Muscle of leg (tissue), 16 donors: ENCODE measurements at places on chromosomes 4 and X.

DNA sequence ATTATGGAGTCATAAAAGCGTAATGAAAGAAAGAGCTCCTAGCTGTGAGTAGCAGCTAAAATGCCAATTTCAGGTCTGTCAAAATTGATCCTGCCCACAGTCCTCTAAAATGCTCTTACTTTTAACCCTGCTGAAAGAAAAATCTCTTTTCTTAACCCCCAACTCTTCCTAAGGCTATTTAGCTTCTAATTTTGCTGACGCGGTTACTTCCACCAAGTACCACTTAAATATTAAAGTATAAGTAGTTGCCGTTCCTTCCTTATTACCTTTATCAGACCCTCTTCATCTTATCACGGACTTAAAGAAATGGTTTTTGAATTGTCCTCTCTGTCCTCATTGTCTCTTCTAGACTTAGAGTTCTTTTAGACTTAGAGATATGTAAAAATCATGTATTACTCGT lies 272.2 kb downstream of the FRMPD4 start:
- DNase-seq: no peak

DNA sequence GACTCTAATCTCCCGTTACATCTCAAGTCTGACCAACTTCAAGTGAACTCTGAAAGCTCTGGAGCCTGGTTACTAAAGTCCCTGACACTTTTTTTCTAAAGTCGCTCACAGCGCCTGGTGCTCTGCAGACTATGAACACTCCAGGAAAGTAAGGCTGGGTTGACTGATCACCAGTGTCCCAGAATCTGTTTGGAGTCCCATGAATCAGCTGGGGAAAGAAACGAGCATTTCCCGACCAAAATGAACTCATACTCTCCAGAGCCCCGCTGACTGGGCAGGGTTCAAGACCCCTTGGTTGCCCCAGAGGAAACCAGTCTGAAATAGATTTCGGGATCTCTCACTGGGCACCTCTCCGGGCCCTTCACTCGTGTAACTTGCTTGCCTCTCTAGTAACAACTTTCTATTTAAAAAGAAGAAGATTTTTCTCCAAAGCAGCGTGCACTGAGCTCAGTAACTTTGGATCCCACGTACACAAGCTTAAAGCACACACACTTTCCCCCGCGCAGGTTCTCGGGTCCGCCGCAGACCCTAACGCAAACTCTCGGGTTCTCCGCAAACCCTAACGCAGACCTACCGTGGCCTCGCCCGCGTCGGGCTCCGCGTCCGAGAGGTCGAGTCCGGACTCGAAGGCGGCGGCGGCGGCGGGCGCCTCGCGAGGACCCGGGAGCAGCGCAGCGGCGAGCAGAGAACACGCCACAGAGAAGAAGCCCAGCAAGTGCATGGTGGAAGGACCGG lies 964 bp downstream of the VEGFC start:
- DNase-seq: peak; percentile 43

DNA sequence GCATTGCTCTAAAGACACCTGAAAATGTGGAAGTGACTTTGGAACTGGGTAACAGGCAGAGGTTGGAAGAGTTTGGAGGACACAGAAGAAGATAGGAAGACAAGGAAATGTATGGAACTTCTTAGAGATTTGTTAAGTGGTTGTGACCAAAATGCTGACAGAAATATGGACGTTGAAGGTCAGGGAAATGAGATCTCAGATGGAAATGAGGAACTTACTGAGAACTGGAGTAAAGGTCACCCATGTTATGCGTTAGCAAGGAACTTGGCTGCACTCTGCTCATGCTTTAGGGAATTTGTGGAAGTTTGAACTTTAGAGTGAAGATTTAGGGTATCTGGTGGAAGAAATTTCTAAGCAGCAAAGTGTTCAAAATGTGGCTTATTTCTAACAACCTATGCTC lies 99.4 kb downstream of the FAM13A start:
- DNase-seq: peak; percentile 74

- no peak for DNase-seq
Observed at GRCh38 chr4:3781193-3781886, 15.2 kb downstream of the ADRA2C start.

GRCh38 chrX:128458888-128459287 lies 406.7 kb upstream of the ACTRT1 start:
- no peak for DNase-seq

DNA sequence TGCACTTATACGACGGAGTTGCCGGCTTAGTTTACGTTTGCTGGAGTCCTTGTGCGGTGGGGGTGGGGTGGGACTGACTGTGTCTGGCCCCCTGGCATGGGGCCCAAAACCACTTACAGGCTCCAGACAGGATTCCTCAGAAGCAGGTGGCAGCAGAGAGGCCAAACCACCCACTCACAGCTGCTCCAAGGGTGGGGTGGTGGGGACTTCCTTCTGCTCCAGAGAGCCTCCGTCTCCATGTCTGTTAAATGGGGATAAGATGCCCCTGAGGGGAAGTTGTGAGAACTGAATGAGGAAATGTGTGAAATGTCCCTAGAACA lies 36.7 kb downstream of the PSAPL1 start:
- peak; percentile 85 for DNase-seq

- no peak for DNase-seq
Observed at GRCh38 chrX:1361275-1361674, 24.7 kb downstream of the IL3RA start.

GRCh38 chr4:26507286-26507685 lies 17.0 kb upstream of the CCKAR start:
- DNase-seq: no peak

DNA sequence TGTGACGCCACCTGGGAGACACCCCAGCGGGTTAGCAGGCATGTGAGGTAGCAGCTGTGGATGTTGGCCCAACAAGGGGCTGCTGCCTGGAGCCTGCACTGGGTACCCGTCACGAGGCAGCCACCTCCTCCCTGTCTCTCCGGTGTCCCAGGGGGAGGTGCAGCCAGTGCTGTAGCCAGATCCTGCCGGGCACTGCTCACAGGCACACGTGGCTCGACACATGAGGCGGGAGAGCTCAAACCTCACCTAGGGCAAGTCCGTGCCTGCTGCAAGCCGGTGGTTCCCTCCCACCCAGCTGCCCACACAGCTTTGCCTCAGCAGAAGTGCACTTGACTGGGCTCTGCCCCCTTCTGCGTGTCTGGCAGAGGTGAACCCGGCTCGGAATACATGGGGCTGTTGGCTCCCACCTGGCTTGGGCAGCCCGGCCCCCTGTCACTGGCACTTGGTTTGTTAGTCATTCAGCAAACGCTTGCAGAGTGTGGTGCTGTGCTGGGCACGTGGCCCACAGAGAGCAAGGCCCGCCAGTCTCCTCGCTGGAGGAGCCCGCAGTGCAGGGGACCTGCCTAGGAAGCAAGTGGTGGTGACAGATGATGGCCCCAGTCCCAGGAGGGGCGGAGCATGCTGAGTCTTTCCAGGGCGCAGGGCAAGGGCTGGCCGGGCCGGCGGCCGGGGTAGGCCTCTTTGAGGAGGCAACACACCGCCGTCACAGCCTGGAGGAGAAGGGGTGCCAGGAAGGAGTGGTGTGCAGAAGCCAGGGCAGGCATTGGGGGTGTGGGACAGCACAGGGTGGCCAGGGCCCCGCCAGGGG lies 10.1 kb upstream of the SH3TC1 start:
- no peak for DNase-seq

GRCh38 chrX:110259117-110259516 lies 58.8 kb downstream of the AMMECR1 start:
- no peak for DNase-seq

- no peak for DNase-seq
Observed at GRCh38 chr4:173294444-173294843, 39.7 kb downstream of the HMGB2 start.

GRCh38 chrX:152847281-152847680 lies 16.4 kb downstream of the NSDHL start:
- DNase-seq: no peak

DNA sequence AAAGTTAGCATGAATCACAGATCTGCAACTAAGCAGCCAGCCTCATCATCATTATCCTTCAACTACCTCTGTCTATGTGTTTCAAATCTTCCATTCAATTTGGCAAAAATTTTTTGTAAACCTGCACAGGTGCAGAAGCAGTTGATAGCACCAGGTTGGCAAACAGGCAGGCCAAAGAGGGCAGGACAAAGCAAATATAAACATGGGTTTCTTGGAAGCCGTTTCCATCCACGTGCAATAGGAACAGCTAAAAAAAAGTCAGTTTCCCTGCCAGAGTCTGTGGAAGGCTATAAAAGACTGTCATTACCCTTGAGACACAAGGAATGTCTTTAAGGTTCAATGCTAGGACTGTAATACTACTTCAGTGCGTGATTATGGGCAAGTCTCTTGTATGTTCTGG lies 253.2 kb downstream of the PDHA2 start:
- DNase-seq: peak; percentile 48

DNA sequence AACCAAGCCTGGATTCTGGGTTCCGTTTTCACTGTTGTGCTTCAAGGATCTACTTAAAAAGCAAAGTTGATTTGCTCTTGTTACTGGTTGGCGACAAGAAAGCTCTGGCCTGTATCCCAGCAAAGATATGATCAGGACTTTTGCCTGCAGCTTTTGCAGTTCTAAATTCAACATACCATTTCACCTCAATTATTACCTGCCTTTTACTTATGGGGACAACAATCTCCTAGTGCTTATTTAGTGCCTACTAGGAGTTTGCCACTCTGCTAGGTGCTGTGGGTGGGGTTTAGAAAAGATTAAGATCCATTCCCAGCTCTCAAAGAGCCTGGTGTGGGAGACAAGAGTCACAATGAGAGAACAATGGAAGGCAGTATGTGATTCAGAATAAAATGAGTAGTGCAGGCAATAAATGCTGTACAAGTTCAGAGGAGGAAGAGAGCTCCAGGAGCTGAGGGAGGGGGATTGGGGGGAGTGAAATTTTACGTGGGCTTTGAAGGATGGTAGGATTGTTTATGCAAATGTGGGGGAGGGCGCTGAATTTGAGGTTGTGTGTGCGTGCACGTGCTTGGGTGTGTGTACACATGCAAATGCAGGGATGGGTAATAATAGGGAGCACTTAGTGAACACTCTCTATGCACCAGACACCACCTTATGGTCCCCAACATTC lies 5.0 kb upstream of the TMEM164 start:
- DNase-seq: no peak

DNA sequence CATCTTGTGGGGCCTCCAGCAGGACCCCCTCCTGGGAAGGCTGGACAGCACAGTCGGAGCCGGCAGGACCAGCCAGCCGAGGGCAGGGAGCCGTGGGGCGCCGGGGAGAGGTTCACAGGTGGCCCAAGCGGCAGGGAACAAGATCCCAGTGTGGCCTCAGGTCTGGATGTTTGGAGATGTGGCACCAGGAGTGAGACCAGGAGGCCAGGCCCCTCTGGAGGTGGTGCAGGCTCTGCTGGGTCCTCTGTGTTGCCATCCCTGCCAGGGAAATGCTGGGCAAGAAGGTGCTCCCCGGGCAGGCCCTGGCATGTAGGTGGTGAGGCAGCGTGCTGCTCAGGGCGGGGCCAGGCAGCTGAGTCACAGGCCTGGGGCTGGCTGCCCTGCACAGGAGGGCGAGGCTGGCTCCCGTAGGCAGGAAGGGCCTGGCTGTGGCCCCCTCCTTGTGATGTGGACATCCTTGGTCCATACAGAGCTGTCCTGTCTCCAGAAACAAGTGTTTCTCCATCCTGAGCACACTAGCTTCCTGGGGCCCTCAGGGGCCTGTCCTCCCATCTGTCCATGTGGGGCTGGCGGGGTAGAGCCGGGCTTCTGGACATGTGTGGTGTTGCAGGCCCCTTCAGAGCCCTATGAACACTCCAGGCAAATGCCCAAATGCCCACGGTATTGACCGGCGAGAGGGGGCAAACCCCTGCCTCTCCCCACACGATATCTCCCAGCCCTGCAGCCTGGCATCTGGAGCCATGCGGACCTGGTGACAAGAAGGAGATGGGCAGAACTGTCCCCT lies 4.8 kb upstream of the HGFAC start:
- DNase-seq: no peak

GRCh38 chr4:42080306-42080705 lies 72.1 kb downstream of the BEND4 start:
- DNase-seq: no peak

GRCh38 chr4:139735381-139736273 lies 70.0 kb downstream of the MGST2 start:
- DNase-seq: peak; percentile 69

DNA sequence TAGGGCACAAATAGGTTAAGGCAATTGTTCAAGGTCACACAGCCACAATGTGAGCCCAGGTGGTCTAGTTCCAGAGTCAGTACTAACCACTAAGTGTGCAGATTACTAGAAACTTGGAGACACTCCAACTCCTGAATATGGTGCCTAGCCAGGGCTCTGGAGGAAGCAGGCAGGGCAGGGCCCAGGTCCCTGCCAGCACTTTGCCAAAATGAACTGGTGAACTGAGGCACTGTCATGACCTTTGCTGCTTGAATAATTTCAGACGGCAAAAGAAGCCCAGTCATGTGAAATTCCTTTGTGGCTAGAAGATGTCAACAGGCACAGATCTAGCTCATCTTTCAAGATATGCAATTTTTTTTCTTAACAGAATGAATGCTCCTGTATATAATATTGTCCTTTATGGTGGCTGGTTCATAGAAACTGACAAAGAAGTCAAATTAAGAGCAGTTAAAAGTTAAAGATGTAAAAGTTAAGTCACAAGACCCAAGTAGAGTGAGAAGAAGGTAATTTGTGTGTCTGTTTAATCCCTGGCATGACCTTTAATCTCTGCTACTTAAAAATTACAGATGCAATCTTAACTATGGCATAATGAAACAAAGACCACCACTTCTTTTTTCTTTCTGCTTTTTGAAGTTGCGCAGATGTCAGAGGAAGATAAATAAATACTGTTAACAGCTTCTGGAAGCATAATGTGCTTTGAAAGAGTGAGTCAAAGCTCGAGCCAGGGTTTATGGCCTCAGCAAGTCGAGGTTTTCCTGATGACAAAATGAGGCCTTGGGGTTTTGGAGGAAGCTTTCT lies 54.1 kb downstream of the SHROOM3 start:
- no peak for DNase-seq

- no peak for DNase-seq
Observed at GRCh38 chr4:70000711-70001110, 4.9 kb downstream of the STATH start.

- peak; percentile 53 for DNase-seq
Observed at GRCh38 chrX:150692831-150693724, at the start of gene MTMR1. TSS of gene MTMR1 (plus strand) at chrX:150693396. CDS start at chrX:150693531, 135 bp downstream.

GRCh38 chr4:76011700-76012387 lies 4.5 kb upstream of the CXCL9 start:
- DNase-seq: peak; percentile 96

- peak; percentile 35 for DNase-seq
Observed at GRCh38 chrX:10831716-10832502, 211.5 kb upstream of the MID1 start.

DNA sequence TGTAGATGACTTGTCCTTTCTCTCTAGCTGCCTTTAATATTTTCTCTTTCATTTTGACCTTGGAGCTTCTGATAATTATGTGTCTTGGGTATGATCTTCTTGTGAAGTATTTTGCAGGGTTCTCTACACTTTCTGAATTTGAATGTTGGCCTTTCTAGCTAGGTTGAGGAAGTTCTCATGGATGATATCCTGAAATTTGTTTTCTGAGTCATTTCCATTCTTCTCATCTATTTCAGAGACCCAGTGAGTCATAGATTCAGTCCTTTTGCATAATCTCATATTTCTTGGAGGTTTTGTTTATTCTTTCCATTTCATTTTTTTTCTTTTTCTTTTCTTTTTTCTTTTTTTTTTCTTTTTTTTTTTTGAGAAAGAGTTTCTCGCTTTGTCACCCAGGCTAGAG lies 585.7 kb upstream of the PABPC4L start:
- DNase-seq: no peak
